ENCODE measurements at places on chromosomes 3 and 15.
A peak's percentile ranks its signal among the peaks of the same experiment; 100 is the strongest.

DNA sequence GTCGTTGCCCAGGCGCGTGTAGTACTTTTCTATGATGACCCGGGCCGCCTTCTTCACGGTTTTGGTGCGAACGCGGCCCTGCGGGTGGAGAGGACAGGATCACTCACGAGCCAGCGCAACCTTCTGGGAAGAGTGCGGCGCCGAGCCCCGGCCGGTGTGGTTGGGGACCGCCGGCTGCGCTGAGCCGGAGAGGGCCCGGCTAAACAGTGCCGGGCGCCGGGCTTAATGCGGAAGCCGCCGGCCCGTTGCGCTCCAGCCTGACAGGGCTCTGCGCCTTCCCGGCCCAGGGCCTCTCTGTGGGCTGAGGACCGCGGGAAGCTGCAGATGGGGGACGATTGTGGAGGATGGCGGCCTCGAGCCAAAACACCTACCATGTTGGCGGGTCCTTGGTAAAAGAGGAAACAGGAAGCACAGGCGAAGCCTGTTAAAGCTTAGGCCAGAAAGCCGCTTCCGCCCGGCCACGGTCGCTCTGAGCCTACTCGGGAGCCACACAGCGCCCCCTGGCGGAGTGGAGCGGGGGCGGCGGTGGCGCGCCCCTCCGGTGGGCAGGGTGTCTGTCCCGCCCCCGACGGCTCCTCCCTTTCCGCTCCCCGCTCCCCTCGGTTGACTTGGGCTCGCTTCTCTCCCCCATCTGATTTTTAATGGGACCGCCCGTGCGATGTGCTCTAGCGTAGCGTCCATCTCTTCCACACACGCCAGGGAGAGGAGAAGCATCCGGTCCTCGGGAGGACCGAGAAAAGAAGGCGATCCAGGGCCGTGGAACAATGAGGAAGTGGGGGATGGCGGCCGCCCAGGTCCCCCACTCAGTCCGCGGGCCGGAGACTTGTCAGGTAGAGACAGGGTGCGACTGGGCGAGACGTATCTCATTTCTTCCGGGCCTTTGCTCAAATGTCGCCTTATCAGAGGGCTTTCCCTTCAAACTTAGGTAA, at the start of gene RPS17:
Gene RPS17 (minus strand): TSS at position 403 of the 929 bp plus-strand sequence. CDS start 29 bp downstream, at position 374.
- DNase-seq, result peak; percentile 97

DNA sequence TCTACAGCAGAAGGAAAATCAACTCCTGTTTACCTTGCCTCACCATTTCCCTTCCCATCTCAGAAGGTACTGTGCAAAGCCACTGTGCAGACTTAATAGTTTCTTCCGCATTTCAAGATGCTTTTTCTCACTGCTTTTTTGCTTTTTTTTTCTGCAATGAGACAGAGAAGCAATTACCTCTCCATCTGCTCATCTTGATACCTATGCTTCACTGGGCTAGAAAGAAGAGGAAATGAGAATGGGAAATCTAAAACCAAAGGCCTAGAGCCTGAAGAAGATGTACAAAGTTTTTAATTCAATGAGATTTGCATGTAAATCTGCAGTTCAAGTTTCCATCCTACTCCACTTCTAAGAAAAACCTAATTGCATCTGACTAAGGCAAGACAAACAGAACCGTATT, 238.1 kb upstream of the SETMAR start:
- no peak for DNase-seq

- no peak for DNase-seq
These were observed 452.0 kb downstream of the GABRG3 start for GRCh38 chr15:27422997-27423396.

GRCh38 chr3:196117809-196118208, 35.9 kb upstream of the TFRC start:
- no peak for DNase-seq
